ENCODE measurements at places on chromosomes 3 and 15.

DNA sequence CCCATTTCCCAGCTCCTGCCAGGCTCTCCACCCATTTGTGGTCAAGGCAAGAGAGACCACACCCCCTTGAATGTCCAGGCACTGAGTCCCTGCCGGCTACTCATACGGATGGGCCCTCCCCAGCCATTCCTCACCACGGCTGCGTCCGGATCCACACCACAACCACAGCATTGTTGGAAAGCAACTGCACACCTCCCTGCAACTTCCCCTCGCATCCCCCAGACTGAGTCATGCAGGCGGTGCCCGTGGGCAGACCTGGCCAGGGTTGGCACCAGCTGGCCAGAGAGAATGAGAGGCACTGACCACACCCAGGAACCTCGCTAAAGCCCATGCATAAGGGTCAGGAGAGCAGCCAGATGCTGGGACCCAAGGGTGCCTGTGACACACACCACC is 30.5 kb downstream of the LOXL1 start:
- peak; percentile 80 for DNase-seq

DNA sequence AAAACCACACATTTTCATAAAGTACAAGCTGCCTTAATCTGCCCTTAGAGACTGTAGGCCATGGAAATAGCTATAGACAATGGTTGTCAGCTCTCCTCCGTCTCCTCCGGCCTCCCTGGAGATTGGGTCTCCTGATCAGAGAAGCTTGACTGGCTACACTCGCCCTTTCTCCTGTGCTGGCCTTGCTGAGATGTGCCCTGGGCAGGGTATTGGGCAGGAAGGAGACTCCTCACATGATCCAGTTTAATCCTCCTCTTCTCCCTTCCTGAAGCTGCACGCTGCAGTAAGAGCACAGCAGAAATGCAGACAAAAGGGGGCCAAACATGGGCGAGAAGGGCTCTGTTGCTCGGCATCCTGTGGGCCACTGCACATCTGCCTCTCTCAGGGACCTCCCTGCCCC is at the start of gene SLC24A5:
SLC24A5 (plus strand) TSS at position 246 of the 400 bp plus-strand sequence; CDS start at position 301, 55 bp downstream.
- DNase-seq: no peak

DNA sequence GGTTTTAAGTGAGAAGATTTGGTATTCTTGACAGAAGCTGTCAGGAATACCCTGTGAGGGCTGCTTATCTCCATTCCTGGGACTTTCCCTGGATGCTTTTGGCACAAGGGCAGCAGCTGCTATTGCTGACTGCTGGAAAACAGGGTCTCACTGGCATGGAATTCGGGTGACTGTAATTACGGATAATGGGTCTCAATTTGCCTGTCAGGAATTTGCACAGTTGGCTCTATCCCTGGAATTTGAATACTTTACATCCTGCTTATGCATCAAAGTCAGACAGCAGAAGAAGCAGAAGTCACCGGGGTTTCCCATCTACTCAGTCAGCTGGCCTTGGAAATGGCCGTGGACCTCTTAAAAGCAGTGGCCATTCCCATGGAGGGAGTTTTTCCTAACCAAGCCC is 25.9 kb upstream of the AKAP13 start:
- peak; percentile 81 for DNase-seq

DNA sequence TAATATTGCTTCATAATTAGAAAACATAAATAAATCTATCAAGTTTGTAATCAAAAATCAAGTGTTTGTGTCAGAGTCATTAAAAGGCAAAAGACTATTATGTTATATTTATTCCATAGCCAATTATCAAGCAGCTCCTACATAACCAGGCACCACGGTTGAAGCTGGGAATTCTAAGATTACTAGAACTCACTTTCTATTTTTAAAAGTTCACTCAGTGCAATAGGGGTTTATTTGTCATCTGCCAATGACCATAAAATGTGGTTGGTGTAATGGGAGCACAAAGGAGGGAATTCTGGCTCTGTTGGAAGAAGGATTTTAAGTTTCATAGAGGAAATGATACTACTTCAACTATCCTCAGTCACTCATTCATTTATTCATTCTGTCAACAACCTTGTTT is 57.7 kb downstream of the TRIM69 start:
- DNase-seq: no peak

- DNase-seq: no peak
Measured at GRCh38 chr3:58356054-58356453, 23.4 kb downstream of the PXK start.

DNA sequence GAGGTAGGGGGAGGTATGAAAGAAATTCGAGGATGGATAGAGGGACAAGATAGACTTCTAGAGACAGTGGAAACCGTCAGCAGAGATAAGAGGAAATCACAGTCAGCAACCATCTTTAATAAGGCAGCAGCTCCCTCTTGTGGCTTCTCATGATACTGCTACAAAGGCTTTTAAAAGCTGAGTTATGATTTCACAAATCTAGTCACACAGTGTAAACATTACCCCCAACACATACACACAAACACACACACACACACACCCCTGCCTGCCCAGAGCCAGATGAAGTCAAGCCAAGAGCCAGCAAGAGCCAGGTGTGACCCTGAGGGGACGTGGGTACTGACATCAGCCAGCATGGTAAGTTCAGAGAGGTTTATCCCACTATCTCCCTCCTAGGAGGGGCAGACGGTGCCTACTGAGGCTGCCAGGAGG is 18.9 kb upstream of the TGM5 start:
- DNase-seq: peak; percentile 60

GRCh38 chr15:94070356-94071295 is 160.7 kb upstream of the MCTP2 start:
- DNase-seq: peak; percentile 87

DNA sequence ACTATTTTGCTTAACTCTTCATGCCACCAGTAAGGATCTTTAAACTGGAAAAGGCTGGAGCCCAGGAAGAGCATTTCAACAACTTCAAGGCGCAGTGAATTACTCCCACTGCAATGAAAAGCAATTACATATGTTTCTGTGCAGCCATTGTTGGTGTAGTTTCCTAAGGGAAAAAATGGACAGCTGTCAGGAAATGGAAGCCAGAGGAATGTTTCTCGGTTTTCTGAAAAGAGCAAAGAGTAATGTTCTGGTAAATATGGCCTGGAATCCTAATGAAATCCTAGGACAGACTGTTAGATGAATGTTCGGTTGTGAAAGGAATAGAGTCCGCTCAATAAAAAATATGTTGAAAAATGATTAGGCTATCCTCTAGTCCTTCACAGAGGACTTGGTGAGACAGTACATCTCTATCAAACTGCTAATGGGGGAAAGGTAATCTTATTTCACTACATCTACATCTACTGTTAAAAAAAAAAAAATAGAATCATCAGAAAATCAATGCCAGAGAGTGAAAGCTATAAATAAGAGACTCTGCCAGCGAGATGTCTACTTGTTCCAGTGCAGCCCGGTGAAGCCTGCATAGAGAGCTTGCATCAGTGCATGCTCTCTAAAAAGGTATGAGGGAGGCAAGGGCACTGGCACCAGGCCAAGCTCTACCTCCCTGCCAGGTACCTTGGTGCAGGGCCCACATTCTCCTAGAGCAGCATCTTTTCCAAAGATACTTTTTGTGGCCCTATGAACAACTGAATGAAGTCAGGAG is 68.2 kb upstream of the TJP1 start:
- no peak for DNase-seq

DNA sequence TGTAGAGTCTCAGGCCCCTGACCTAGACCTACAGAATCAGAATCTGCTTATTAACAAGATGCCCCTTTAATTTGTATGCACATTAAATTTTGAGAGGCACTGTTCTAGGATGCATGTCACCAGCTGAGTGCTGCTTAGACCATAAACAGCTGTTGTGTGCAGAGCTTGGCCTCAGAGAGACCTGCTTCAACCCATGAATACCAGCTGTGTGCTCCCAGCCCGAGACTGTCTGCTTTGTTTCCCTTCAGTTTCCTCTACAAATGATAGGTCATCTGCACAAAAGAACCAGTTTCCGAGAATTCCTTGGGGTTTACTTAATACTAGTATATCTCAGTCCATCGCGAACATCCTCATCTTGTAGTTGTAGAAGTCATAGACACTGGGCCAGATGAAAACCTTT is 158.5 kb upstream of the PFN2 start:
- no peak for DNase-seq

GRCh38 chr15:31525185-31525695 is 198.6 kb downstream of the KLF13 start:
- DNase-seq: no peak

DNA sequence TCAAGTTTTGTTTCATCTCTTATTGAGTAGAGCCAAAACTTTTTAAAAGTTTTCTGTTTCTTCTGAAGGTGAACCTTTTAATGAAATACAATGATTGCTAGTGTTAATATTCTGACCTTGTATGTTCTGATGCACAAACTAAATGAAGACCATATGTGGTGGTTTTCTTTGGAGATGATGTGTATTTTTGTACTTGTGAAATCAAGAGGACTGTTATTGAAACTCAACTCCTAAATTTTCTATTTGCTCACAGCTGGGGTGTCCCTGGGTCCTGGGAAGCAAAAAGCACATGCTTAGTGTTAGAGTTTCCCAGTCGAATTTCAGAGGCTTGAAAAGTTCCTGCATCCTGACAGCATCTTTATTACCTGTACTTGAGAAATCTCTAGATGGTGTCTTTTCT is 1185.8 kb upstream of the ALCAM start:
- peak; percentile 13 for DNase-seq

GRCh38 chr3:50525191-50525910 is 21.9 kb upstream of the CACNA2D2 start:
- no peak for DNase-seq

DNA sequence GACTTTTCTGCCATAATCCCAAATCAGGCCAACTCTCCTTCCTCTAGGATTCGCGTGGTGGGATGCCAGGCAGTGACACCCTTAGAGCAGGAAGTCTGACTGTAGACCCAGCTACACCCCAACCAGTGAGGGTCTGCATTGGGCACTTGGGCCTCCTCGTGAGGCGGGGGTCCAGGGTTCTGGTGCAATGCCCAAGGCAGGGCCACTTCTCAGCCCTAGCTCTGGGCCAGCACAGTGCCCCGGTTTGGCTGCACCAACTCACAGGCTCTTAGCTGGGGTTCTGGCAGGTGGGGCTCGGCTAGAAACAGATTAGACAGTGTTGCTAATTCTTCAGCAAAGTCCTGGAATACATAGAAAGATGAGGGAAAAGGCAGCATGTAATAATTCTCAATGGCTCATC is 12.7 kb downstream of the CDAN1 start:
- DNase-seq: no peak

DNA sequence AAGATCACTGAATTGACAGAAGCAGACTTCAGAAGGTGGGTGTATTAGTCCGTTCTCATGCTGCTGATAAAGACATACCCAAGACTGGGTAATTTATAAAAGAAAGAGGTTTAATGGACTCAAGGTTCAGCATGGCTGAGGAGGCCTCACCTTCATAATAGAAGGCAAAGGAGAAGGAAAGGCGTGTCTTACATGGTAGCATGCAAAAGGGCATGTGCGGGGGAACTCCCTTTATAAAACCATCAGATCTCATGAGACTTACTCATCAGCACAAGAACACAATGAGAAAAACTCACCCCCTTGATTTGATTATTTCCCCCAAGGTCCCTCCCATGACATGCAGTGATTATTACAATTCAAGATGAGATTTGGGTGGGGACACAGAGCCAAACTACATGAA is 416.3 kb upstream of the EPHA3 start:
- DNase-seq: no peak

GRCh38 chr3:55066551-55067047 is 138.7 kb upstream of the LRTM1 start:
- peak; percentile 52 for DNase-seq

DNA sequence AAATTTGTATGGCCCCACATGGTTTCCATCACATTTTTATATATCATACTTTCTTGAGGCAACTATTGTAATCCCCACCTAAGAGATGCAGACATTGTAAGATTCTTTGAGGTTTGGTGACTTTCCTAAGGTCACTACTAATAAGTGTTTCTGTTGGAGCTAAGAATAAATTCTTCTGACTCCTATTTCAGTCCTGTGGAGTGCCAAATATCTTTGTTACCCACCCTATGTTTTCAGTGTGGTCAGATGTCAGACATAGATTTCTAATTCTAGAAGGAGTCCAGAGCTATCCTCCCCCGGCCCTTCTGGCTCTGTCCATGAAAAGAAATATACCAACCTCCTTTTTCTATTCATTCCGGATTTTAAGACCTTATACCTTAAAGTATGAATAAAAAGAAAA is 46.2 kb upstream of the FILIP1L start:
- peak; percentile 36 for DNase-seq

- no peak for DNase-seq
Measured at GRCh38 chr3:40873934-40874699, 325.2 kb upstream of the CTNNB1 start.

Measured in fibroblast of skin of right quadriceps (primary cell).